ENCODE measurements at places on chromosomes 5 and 9.

DNA sequence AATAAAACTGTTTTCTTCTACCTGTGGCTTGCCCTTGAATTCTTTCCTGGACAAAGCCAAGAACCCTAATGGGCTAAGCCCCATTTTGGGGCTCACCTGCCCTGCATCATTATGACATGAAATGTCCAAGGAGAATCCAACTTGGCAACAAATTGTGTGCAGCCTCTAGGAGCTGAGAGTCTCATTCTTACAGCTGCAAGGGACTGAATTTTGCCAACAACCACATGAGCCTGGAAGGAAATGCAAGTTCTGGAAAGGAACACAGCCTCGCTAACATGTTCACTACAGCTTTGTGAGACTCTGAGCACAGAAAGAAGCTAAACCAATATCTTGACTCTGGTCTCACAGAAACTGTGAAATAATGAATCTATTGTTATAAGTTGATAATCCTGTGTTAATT, 94.8 kb upstream of the CDH12 start:
- no peak for DNase-seq

- no peak for DNase-seq
Observed at GRCh38 chr9:114431770-114432169, 44.0 kb upstream of the AKNA start.

DNA sequence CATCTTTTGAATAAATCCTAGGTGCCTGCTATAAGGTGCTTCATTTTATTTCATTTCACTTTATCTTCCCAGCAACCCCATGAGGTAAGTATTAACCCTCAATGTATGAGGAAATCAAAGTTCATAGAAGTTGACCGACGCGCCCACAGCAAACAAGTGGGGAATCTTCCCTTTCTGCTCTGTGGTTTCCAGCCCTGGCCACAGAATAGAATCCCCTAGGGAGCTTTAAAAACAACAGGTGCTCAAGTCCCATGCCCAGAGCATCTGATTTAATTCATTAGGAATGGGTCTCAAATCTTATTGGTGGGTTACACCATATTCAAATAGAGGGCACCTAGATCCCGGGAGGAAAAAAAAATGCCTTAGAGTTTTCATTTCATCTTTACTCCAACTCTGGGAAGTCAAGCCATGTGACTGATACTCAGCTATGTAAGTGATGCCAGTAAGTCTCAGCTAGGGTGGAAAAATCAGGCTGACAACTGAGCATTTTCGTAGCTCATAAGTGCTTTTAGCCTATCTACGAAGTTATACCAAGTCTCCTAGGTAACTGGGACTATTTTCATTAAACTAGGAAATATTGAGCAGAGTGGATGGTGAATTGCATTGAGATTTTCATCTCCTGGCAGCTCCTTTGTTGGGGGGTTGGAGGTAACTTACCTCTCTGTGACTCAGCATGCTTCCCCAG, 353.4 kb upstream of the SLC30A5 start:
- DNase-seq = no peak

DNA sequence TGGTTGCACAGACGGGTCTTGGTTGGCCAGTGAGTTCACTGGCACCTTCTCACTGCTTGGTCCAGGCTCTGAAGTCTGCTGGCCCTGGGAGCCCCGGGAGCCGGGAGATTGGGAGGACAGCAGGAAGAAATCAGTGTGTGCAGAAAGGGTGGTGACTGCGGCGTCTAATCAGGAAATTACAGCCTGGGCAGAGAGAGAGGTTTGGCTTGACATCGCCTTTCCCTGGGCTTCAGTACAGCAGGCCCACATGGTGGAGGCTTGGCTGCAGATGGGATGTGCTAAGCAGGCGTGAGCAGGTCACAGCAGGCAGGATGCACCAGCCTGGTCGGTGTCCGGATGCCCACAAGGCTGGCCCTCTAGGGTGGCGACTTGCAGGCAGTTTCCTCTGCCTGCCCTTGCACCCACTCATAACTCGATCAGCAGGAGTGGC, 17.2 kb downstream of the PITX1 start:
- DNase-seq = no peak

DNA sequence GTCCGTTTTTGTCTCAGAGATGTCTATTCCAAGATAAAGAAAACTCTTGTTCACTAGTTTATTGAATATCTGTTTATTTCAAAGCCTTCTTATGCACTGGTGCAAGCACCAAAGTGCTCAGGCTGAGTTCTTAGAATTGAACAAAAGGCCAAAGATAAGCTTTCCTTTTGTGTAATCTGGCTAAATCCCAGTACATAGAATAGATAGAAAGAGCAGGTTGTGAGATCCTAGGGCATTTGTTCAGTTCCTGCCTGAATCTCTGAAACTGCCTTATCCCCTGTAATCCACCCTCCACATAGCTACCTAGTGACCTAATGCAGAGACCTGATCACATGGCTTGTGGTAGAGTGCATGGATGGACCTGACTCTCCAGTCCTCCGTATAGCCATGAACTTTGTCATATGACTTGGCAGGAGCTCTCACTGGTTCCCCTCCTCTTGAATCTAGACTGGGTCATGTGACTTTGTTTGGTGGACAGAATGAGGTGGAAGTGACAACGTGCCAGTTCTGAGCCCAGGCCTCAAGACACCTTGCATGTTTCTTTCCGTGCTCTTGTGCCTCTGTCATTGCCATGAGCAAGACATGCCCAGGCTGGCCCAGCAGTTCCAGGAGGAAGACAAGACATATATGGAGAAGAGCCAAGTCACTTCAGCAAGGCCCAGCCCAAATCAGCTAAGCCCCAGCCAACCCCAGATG, 139.3 kb upstream of the SHB start:
- no peak for DNase-seq

DNA sequence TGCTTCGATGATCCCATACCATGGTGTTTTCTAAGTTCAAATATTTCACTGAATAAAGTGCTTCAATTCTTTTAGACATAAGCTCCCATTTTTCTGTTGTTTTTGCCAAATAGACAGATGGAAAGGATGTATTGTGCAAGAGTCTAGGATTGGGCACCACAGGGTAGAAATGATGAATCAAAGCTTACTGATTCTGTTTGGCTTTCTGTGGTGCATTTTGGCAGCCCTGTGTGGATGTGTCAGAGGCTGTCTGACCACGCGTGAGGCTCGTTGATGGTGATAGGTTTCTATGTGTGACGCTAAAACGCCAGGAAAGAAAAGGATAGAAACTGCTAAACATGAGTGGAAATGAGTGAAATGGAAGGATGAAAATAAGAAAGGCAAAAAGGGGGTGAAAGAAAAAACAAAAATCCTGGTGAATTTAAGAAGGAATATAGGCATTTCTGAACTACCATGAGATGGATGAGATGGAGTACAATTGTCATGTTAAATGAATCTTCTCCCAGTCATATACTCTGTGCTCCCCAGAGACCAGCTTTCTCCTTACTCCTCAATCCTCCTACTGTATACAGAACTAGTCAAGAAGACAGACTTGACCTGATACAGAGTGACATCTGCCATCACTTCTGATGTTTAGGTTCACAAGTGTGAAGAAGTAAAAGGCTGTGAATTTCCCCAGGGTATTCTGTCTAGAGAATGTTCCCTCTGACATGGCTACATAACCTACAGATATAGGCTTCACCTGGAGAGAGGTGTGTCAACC, 54.4 kb downstream of the ANKH start:
- no peak for DNase-seq

- peak; percentile 33 for DNase-seq
Observed at GRCh38 chr5:128084228-128085167, 932 bp downstream of the SLC12A2 start.

GRCh38 chr9:109506097-109506712, 8.1 kb upstream of the PTPN3 start:
- DNase-seq = no peak

Data from stimulated activated CD8-positive, alpha-beta memory T cell treated with anti-CD3 and anti-CD28 coated beads, Interleukin-2, amount 100 ng/mL, for 1 hour (primary cell).